ENCODE measurements at places on chromosomes 16 and 17. TPM values are rescaled to one million over a fixed set of nuclear protein-coding genes. Genes with fewer than 3 reads are reported as not detected.

DNA sequence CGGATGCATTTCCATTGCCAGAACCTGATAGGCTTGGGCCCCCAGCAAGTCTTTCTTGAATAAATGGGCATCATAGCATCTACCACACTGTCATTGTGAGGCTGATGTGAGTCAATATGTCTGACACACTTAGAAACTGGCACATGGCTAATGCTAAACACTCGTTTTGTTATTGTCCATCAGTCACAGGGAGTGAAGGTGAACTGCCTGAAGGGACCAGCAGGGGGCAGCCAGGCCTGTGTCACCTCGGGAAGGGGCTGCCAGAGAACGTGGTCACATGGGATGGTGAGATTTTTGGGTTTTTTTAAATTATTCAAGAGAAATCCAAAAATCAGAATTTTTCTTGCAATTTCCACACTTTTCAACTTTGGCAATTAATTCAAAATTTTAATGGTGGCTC lies 831 bp upstream of the RCVRN start:
- H3K4me1 ChIP-seq = no peaks in the 10 kb centered on the region
- no peaks in the 10 kb centered on the region for H3K36me3 ChIP-seq
- H3K27me3 ChIP-seq = no peaks in the 10 kb centered on the region
- H3K27ac ChIP-seq = no peak overlapping the region
- H3K4me3 ChIP-seq = no peak overlapping the region

DNA sequence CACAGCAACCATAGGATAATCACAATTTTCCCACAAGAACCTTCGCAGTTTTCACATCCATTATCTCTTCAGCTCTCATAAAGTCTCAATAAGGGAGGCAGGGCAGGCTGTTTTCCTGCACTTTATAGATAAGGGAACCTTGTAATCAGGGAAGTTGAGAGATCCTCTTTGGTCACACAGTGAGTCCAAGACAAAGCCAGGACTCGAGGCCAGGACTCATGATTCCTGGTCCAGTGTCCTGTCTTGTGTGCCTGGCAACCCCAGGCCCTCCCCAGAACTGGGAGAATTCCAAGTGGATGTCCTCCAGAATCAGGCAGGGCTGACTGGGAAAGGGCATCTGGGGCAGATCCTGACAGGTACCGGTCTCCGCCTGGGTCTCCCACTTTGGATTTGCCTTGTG lies 23.1 kb upstream of the PHF12 start:
- no peaks in the 10 kb centered on the region for H3K4me1 ChIP-seq
- H3K36me3 ChIP-seq = no peaks in the 10 kb centered on the region
- peaks cover 42% of the 10 kb centered on the region for H3K27me3 ChIP-seq
- no peak for DNase-seq
- no peak overlapping the region for H3K4me3 ChIP-seq
- H3K27ac ChIP-seq = no peak overlapping the region

GRCh38 chr16:88608076-88608475 lies 30.3 kb upstream of the IL17C start:
- DNase-seq = no peak
- no peaks in the 10 kb centered on the region for H3K4me1 ChIP-seq
- H3K27me3 ChIP-seq = no peaks in the 10 kb centered on the region
- no peak overlapping the region for H3K27ac ChIP-seq

GRCh38 chr17:1518410-1518809 lies 2.0 kb upstream of the INPP5K start:
- peaks cover 55% of the 10 kb centered on the region for H3K36me3 ChIP-seq
- no peaks in the 10 kb centered on the region for H3K27me3 ChIP-seq
- no peak overlapping the region for H3K27ac ChIP-seq
- H3K4me3 ChIP-seq = peak overlapping the region; percentile 77

GRCh38 chr16:4097826-4098240 lies 18.4 kb downstream of the ADCY9 start:
- no peak overlapping the region for H3K4me3 ChIP-seq
- no peaks in the 10 kb centered on the region for H3K4me1 ChIP-seq
- DNase-seq = no peak
- H3K36me3 ChIP-seq = no peaks in the 10 kb centered on the region

DNA sequence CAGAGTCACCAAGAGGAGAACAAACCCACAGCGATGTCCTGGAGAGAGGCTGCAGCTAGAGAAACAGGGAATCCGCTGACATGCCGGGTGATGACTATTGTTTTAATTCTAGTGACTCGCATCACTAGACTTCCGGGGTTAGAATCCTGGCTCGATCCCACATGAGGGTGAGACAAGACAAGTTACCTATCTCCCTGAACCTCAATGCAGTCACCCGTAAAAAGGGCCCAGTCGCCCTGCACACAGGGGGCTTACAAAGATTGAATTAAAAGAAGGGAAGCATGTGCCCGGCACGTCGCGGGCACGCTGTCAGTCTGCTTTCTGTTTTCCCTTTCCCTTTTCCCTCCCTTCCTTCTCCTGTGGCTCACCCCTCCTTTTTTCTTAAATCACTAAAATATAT lies 212.9 kb upstream of the FOXF1 start:
- H3K4me1 ChIP-seq = peaks cover 6% of the 10 kb centered on the region
- H3K27me3 ChIP-seq = peaks cover 92% of the 10 kb centered on the region
- no peak overlapping the region for H3K4me3 ChIP-seq
- no peak overlapping the region for H3K27ac ChIP-seq
- no peaks in the 10 kb centered on the region for H3K36me3 ChIP-seq
- no peak for DNase-seq

- H3K4me3 ChIP-seq = no peak overlapping the region
- H3K36me3 ChIP-seq = no peaks in the 10 kb centered on the region
- DNase-seq = no peak
- no peak overlapping the region for H3K27ac ChIP-seq
Observed at GRCh38 chr17:45979137-45979536, 19.9 kb upstream of the STH start.

DNA sequence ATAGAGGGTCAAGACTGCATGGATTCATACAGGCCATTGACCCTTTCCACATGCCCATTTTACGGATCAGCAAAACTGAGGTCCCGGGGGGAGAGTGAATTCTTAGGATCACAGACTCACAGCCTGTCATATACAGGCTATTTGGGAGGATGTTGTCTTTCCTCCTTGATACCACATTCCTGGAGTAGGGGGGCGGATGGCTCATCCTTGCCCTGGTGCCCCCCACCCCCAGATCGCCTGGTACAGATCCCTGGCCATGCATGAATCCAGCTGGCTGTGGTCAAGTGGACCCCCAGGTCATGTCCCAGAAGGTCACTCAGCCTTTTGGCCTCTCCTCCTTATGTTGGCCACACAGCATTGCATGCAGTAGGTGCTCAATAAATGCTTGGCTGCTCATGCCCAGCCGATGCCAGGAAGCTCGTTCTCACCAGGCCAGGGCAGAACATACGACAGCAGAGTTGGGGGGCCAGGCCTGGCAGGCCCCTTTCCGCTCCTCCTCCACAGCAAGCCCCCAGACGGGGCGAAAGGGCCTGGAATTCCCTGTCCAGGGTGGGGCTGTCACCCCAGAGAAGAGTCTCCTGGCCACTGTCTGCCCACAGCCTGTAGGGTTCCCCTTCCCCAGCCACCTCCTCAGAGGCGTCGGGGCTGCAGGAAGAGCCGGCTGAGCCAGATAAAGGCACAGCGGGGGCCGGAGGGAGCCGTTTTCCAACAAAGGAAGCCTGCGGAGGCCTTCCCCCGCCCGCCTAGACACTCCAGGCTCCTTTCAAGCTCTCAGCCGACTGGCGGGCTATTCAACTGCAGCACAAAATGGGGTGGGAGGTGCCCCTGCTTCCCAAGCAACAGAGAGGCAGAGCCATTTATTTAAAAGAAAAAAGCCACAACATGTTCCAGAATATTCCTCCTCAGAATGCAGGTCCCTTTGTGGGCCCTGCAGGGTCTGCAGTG lies 215.7 kb upstream of the CIBAR2 start:
- H3K27me3 ChIP-seq = no peaks in the 10 kb centered on the region
- DNase-seq = no peak
- no peak overlapping the region for H3K27ac ChIP-seq
- H3K4me3 ChIP-seq = no peak overlapping the region
- no peaks in the 10 kb centered on the region for H3K36me3 ChIP-seq
- H3K4me1 ChIP-seq = peaks cover 6% of the 10 kb centered on the region

- no peak overlapping the region for H3K4me3 ChIP-seq
- H3K4me1 ChIP-seq = no peaks in the 10 kb centered on the region
- no peak overlapping the region for H3K27ac ChIP-seq
- no peaks in the 10 kb centered on the region for H3K27me3 ChIP-seq
- no peaks in the 10 kb centered on the region for H3K36me3 ChIP-seq
Observed at GRCh38 chr17:66775271-66775670, 59.6 kb upstream of the CACNG5 start.

TMEM235 gene
- total RNA-seq = not detected

SHISA6 gene
- total RNA-seq = not detected

PDPR gene
- 25.6 TPM for total RNA-seq

CHST6 gene
- total RNA-seq = 0.16 TPM

OTOP2 gene
- total RNA-seq = not detected

NDRG4 gene
- total RNA-seq = not detected

SLFN14 gene
- total RNA-seq = not detected

PDE6G gene
- total RNA-seq = not detected

DNASE1L2 gene
- 3.8 TPM for total RNA-seq

FBXL16 gene
- total RNA-seq = 40.5 TPM

ASB16 gene
- not detected for total RNA-seq

RUNDC3A gene
- total RNA-seq = 1.0 TPM

All from MCF 10A (cell line).